ENCODE measurements at places on chromosomes 5 and 9.

DNA sequence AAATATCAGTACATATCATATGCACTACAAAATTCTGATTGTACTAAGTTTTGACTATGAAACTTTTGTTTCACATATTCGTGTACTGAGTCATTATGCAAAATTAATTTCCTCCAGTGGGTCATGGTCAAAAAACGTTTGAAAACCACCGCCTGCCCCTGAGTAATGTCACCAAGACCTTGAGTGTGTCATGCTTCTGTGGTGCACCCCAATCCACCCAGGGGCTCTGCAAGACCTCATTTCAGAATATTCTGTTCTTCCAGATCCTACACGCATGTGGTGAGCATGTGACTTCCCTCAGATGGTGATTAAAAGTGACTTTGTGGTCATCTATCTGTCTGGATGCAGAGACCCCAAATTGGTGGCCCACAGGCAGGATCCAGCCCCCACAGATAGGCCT is 31.0 kb downstream of the ABLIM3 start:
- DNase-seq: peak; percentile 14

DNA sequence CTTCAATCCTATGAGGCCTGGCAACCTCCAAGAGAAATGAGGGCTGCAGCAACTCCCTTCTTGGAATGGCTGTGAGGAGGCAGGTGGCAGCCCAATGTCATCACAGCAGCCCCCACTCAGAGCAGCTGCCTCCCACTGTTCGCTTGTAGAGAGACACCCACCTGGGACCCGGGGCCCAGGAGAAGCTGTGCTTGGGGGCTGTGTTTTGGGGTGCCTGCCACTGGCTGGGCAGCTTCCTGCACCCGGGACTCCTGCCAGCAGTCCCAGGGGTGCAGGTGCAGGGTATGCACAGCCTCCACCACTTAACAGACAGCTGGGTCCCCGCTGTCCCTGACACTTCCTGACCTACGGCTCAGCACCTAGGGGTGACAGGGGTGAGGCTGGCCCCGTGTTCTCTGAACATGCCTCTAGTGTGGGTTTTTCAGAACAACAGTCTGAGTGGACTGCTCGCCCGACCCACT is 26.2 kb downstream of the NIPAL4 start:
- DNase-seq: peak; percentile 34

- DNase-seq: no peak
Observed at GRCh38 chr5:107468276-107468675, 202.5 kb downstream of the EFNA5 start.

- DNase-seq: no peak
Observed at GRCh38 chr5:38831117-38831516, 14.7 kb upstream of the OSMR start.

GRCh38 chr5:1343931-1344901 is 683 bp downstream of the CLPTM1L start:
- DNase-seq: peak; percentile 52

GRCh38 chr5:132258102-132259068 is 889 bp downstream of the PDLIM4 start:
- DNase-seq: peak; percentile 17

- no peak for DNase-seq
Observed at GRCh38 chr5:92222449-92222848, 839.3 kb upstream of the ARRDC3 start.

All from GM13977 (cell line).